ENCODE measurements at places on chromosomes 13 and 19.

DNA sequence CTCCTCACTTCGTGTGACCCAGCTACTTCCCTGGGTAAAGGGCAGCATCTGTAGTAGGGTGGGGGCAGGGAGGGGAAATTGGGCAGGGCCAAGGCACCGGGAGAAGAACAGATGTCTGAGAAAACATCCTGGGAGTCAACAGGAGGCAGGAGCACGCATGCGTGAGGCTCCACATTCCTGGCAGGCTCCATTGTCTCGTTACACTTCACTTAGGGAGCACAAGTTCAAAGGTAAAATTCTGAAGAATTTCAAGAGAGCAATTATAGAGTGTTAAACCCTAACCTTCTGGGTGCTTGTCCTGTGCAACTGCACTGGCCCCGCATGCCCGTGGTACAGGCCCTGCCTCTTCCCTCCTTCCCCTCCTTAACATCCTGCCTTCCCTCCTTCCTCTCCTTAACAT, 79.6 kb upstream of the POMP start:
- DNase-seq, result no peak

- no peak for DNase-seq
These were observed 11.9 kb downstream of the KLF2 start for GRCh38 chr19:16336571-16336970.

DNA sequence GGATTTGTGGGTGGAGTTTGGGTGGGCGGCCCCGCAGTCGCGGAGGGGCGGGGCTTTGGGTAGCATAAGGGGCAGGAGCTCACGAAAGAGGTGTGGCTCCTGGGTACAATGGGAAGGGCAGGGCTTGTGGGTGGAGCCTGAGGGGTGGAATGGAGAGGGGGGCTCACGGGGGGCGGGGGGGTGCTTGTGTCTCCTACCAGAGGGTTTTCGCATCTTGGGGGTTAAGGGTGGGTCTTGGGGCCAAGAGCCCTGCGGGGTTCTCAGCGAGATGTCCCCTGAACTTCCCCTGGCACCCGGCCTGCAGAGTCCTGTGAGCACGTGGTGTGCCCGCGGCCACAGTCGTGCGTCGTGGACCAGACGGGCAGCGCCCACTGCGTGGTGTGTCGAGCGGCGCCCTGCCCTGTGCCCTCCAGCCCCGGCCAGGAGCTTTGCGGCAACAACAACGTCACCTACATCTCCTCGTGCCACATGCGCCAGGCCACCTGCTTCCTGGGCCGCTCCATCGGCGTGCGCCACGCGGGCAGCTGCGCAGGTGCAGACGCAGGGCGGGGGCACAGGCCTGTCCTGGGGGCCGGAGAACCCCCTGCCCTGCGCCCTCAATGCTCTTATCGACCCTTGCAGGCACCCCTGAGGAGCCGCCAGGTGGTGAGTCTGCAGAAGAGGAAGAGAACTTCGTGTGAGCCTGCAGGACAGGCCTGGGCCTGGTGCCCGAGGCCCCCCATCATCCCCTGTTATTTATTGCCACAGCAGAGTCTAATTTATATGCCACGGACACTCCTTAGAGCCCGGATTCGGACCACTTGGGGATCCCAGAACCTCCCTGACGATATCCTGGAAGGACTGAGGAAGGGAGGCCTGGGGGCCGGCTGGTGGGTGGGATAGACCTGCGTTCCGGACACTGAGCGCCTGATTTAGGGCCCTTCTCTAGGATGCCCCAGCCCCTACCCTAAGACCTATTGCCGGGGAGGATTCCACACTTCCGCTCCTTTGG, 5.1 kb downstream of the FSTL3 start:
- no peak for DNase-seq

GRCh38 chr19:33302175-33302973, at the start of gene CEBPA:
TSS of gene CEBPA (minus strand) at chr19:33302534. CDS start at chr19:33302414, 120 bp downstream.
- peak; percentile 34 for DNase-seq

GRCh38 chr13:103878891-103879605, 812.8 kb upstream of the SLC10A2 start:
- DNase-seq, result no peak

DNA sequence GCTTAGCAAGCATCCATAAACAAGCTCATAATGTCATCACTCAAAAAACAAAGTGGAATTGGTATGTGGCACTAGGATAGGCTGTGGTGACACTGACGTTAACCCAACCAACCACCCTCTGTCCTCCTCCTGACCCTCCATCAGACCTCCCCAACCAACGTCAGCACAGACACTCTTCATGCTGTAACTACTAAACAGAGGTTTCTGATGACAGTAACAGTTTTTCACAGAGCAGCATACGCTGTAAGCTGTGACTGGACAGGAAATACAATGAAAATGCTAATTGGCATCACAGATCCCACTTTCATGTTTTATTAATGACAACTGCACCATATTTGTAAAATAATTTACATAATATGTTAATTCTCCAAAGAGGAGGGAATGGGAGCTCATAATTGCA, 238.0 kb downstream of the IRS2 start:
- no peak for DNase-seq

- DNase-seq, result no peak
These were observed at the start of gene FCHO1 for GRCh38 chr19:17751103-17751911. TSS of gene FCHO1 (plus strand) at chr19:17751477. CDS start at chr19:17755165, 3,688 bp downstream.

DNA sequence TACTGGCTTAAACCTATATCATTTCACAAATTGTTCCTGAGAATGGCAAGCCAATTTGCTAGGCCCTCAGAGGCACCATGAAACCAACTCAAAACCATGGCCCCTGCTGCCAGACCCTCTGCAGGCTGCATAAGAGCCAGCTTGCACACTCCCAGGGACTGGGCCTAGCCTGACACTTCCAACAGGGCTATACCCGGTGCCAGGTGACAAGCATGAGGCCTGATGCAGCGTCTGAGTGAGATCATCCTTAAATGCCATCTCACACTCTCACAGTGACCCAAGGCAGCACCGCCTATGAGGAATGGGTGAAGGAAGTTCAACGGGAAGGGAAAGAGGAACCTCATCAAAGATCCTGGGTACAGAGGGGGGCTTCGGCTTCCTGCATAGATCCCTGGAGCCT, 65.6 kb downstream of the C13orf42 start:
- DNase-seq, result no peak

DNA sequence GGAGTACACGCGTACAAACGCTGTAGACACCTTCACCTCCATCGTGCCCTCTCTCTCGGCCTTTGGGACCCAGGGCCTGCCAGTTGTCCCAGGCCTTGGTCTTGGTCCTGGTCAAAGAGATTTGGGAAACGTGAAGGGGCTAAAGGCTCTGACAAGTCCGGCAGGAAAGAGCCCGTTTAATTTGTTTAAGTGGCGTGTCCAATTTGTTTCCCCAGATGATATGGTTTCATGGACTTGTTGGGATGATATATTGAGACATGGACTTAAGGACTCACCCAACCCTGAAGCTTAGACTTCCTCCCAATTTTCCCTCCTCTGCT, 2.7 kb downstream of the CLEC11A start:
- DNase-seq, result no peak

DNA sequence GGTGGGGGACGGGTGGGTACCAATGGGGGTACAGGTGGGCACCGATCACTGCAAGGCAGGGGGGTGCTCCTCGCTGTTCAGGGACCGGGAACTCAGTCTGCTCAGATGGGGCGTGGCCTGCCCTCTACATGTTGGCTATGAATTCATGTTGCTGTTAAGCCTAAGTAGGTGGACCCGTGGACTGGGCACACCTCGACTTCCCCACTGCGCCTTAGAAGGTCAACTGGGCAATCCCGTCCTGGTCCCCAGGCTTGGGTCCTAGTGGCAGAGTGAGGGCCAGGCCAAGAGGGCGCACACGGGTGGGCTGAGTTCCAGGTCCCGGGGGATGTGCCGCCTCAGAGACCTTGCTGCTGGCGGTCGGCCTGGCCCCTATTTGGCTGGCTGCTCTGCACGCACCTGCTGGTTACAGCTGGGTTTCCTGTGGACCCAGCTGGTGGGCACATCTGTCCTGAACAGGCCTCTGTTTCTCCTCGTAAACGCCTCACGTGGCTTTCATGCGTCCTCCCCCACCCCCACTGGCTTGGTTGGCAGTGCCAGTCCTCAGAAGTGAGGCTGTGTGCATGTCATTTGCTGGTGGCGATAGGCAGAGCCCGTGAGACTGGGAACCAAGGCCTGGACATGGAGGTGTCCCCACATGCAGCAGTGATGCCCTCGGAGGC, 13.5 kb upstream of the ZNF554 start:
- no peak for DNase-seq

DNA sequence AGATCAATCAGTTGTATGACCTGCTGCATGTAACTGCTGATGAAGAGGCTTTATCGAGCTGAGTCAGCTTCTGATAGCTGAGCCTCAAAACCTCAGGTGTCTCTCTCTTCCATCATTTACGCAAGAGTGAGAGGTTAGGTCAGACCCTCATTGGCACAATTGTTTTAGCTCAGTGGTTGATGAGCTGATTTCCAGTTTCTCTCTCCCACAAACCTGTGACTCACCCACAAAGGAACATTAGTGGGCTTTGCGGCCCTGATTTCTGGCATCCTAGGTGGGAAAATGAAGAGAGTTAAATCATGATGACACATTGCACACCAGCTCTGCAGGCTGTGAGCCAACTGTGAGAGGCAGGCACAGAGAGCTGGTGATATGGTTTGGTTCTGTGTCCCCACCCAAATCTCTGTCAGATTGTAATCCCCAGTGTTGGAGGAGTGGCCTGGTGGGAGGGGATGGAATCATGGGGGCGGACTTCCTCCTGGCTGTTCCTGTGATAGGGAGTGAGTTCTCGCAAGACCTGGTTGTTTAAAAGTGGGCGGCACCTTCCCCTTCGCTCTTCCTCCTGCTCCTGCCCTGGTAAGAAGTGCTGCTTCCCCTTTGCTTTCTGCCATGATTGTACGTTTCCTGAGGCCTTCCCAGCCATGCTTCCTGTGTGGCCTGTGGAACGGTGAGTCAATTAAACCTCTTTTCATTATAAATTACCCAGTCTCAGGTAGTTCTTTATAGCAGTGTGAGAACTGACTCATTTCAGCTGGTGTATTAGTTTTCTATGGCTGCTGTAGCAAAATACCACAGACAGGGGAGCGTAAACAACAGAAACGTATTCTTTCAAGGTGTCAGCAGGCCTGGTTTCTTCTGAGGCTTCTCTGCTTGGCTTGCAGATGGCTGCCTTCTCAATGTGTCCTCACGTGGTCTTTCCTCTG, 33.5 kb upstream of the TMTC4 start:
- peak; percentile 86 for DNase-seq

DNA sequence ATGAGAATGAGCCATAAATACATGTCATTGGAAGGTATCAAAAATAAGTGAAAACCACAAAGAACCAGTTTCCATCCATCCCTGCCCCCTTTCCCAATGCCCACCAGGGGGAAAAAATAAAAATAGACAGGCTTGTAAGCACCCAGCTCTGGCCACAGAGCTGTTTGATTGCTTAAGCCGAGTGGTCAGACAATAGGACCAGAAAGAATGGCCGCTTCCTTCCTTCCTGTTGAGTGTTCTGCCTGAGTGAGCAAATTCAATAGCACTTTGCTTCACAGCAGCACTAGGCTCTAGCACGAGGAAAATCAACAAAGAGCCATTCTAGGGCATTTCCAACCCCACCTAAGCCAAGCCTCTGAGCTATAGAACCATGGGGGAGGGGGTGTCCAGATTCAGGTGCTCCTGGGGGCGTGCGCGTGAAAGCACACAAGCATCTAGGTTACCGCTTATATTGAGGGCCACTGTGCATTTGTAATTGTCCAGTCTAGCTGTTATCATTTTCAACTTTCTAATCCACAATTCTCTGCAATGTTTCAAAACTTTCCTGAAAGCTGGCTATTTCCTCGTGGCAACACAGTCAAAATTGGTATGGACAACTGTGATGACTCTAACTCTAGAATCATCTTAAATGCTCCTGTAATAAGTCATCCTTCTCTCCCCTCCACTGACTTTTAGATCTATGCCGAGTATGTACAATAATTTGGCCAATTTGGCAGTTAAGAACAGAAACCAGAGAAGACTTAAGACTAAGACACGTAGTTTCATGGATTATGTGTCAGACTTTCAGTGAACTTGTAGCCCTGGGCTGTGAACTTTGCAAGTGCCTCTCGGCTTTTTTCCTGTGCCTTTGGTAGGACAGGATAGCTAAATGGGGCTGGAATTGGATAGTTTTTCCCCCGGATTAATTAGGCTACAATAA, 64.3 kb downstream of the SPRY2 start:
- no peak for DNase-seq

GRCh38 chr13:102940770-102941169, 94.9 kb downstream of the ERCC5 start:
- no peak for DNase-seq

- peak; percentile 61 for DNase-seq
These were observed 91.8 kb downstream of the UBL3 start for GRCh38 chr13:29758531-29759114.

DNA sequence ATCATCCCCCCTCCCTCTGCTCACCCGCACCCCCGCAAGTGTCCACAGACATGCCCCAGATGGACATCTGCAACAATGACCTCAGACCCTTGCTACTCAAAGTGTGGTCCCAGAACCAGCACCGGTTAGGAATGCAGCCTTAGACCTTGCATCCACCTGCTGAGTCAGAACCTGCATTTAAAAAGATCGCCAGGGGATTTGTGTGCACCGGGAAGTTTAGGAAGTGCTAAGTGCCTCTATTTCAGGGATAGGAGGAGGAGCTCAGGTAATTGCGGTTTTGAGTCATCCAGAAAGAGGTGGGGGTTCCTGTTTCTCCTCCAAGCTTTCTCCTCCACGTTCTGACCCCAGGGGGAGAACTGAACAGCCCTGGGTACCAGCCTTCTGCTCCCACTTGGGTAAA, 46.2 kb downstream of the CACNA1A start:
- DNase-seq, result no peak

DNA sequence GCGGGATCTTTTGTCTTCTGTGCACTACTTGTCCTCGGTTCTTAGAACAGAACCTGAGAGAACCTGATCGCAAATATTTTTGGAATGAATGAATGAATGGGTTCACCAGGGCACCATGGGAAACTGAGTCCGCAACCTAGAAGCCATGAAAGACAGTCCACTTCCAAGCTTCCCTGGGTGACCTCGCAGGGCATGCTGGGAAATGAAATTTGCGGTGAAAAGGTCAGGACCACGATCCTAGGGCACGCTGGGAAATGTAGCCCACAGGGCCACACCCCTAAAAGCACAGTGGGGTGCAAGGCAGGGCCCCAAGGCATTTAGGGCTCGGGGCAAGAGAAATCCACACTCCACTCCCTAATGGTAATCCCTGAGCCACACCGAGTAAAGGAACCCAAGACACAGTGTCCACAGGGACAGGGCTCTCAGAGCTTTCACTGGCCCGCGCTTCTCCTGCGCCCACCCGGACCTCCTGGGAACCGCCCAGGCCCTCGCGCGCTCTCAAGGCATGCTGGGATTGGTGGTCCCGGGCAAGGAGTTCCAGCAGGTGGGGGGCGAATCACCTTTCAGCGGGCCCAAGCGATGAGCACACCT, 1.1 kb upstream of the PPP1R12C start:
- DNase-seq, result no peak

All from A172 (cell line).